Astrocyte of the spinal cord (primary cell): ENCODE measurements at places on chromosomes 16 and 17.

GRCh38 chr17:50966163-50966666 lies 100.1 kb upstream of the TOB1 start:
- peak; percentile 38 for DNase-seq

GRCh38 chr16:56347166-56347565 lies 78.2 kb downstream of the AMFR start:
- no peak for DNase-seq

DNA sequence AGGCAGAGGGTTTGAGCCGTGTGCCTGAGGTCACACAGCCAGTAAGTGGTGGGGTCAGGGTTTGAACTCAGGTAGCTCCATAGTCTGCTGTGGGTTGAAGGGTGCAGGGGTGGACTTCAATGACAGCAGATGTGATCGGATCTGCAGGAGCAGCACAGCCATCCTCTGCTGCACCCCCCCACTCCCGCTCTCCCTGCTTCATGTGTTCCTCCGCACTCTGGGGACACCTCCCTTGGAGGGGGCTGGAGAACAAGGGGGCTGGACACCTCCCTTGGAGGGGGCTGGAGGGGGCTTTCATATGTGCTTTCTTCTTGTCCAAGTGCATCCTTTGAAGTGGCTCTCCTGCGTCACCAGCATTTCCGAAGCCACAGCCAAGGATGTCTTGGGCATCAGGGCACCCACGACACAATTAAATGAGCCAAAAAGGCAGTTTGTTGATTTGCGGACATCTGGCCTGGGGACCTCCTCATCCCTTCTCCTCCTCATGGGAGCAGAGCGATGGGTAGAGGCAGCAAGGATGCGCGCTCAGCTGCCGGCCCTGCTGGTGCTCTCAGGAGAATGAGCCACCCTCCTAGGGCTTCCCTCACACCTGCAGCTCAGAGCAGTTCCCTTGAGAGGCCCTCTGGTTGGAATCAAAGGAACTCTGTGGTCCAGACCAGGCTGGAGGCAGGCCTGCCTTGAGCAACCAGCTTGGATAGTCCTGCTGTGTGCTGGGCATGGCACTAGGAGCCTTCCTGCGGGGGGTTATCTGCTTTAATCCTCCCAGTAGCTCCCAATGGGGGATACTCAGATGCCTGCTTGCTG lies 26.2 kb downstream of the WSCD1 start:
- no peak for DNase-seq

DNA sequence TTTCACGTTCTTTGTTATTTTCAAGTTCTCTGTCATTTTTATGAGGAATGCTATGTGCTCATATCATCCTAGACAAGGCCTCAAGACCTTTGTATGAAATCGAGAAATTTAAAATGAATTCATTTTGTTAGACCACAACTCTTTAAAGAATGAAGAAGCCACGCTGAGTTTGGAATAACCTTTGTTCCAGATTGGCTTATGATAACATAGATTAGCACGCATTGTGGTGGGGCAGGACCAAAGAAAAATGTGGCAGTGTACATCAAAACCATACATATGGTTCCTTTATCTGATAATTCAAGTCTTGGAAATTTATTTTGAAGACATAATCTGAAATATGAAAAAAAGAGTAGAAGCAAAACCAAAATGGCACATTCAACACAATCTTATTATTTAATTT lies 2.2 kb downstream of the HSD17B2 start:
- no peak for DNase-seq

DNA sequence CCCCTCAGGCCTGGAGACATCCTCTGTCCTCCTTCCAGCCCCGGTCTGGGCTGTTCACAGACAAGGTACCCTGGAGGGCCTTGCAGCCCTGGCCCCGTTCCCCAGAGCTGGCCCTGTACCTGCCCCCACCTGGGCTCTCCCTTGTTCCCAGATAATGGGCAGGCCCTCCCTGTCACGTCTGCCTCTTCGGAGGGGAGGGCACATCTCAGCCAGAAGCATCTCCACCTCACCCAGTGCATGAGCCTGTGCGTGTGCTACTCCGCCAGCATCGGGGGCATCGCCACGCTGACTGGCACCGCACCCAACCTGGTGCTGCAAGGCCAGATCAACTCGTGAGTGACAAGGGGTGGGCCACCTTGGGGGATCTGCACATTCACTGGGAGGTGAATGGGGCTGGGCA lies 14.9 kb upstream of the FOXN1 start:
- no peak for DNase-seq

DNA sequence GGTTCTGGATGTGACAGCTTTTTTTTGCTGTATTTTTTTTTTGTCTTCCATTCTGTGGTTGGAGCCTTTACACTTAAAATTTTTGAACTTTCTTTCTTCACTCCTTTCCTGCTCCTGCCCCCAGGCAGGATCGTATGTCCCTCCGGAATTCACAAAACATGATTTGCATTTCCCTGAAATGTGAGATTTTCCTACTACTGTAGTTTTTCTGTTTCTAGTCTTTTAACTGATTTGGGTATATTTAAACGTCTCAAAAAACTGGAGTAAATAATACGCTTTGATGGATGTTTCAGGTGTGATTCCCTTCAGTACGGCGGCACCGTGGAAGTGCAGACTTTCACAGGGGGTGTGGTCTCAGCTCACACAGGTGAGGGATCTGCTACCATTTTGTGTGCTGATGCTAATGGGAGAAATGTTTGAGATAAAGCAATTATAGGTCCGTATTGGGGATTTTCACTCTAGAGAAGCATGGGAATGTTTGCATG lies 686 bp downstream of the SRCAP start:
- no peak for DNase-seq

DNA sequence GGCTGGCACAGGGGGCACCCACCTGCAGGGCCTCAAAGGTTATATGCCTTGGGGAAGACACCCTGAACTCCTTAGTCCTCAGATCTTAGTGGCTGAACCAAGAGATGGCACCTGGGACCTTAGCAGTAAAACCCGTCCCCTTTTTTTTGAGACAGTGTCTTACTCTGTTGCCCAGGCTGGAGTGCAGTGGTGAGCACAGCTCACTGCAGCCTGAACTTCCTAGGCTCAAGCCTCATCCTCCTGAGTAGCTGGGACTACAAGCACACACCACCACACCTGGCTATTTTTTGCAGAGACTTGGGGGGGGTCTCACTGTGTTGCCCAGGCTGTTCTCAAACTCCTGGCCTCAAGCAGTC lies 237.2 kb downstream of the MRTFB start:
- no peak for DNase-seq

GRCh38 chr16:85931596-85932402 lies 32.8 kb downstream of the IRF8 start:
- no peak for DNase-seq

GRCh38 chr16:66523861-66524354 lies 26.0 kb downstream of the TK2 start:
- DNase-seq = no peak

GRCh38 chr17:41415411-41415810 lies 9.0 kb downstream of the KRT37 start:
- no peak for DNase-seq

GRCh38 chr16:20300312-20301097 lies 26.8 kb downstream of the GP2 start:
- DNase-seq = peak; percentile 8

DNA sequence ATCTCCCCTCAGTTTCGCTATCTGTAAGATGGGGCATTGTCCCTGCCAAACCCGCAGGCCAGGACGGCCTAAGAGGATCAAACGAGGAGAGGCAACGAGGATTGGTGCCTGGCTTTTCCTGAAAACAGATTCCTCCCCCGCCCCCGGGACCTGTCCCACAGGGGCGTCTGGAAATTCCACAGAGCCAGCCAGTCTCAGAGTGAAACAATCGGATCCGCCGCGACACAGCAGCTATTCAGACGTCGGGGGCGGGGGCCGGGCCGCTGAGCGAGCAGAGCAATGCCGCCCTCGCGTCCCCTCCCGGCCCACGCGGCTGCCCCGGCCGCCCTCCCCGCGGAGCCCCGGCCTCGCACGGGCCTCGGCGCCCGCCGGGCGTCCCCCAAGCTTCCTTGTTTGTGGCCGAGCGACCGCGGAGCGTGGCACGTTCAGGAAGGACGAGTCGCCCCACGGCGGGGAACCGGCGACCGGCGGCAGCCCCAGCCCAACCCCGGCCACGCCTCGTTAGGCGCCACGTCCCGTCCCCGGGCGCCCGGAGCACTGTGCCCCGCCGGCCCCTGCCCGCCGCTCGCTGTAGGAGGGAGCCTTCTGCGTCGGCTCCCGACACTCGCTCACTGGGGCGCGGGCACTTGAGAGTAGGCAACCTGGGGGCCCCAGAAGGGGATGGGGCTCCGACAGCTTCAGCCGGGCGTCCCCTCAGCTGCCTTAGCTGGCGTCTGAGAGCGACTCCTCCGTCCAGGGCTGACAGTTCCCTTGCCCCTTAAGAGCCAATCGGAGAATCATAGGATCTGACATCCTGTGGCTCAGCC lies 29.6 kb upstream of the PHOSPHO1 start:
- DNase-seq = peak; percentile 81

- no peak for DNase-seq
Observed at GRCh38 chr16:17238285-17239028, 232.3 kb downstream of the XYLT1 start.

- no peak for DNase-seq
Observed at GRCh38 chr17:68260051-68260762, 12.4 kb downstream of the AMZ2 start.

DNA sequence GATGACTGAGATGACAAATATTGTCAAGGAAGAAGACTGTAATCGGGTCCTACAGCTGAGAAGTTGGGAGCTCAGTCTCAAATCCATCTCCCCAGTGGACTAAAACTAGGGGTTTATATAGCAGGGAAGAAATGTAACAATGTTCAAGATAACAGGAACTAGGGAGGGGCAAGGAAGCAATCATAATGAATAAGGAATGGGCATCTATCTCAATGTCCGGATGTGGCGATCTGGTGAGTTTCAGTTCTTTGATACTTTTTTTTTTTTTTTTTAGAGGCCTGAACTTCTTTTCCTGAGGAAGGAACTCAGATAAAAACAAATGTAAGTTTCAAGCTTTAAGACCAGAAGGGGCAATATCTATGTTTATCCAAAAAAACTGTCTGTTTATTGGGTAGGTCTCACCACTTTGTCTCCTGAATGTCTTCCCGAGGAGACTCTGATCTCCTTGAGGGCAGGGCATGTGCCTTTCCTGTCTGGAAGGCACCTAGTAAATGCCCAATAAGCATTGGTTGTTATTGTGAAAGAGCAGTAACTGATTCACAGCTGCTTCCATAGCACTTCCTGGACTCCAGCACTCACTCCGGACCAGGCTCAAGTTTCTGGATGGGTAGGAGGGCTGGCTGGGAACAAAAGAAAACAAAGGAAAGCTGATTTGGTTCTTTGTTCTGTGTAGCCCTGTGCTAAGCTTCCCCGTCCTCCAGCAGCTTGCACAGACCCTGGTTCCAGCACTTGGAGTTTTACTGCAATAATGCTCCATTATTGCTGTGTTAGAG lies 51.9 kb downstream of the MEOX1 start:
- DNase-seq = no peak

DNA sequence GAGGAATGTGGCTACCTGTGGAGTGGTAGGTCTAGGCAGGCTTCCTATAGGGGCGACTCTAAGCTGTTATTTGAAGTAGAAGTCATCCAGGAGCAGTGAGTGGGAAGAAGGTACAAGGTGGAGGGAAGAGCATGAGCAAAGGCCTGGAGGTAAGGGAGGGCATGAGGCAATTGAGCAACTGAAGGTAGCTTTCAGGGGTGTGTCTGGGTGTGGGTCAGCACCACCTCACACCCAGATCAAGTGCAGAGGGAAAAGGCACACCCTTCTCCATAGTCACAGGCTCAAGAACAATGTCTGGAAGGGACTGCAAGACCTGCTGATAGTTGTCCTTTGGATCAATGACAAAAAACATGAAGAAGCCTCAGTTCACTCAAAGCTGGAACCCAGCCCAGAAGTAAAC lies 46.5 kb upstream of the IRX6 start:
- no peak for DNase-seq

DNA sequence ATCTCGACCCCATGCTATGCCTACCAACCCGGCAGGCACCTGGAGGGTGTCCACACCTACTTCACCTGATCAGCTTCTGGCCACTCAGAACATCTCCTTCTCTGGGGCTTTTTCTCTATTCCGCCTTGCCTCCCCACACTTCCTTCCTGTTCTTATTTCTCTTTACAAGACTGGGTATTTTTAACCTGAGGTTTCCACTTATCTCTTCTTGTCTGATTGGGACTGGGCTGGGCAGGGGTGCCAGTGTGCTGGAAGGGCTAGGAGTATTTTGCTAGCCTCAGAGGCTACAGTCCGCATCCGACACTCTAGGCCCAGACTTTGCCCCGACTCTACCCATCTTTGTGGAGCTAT lies 26.2 kb upstream of the ZNF652 start:
- no peak for DNase-seq

- no peak for DNase-seq
Observed at GRCh38 chr16:75584108-75584507, 17.9 kb downstream of the GABARAPL2 start.

GRCh38 chr17:83138820-83139219 lies 59.4 kb downstream of the METRNL start:
- DNase-seq = no peak

DNA sequence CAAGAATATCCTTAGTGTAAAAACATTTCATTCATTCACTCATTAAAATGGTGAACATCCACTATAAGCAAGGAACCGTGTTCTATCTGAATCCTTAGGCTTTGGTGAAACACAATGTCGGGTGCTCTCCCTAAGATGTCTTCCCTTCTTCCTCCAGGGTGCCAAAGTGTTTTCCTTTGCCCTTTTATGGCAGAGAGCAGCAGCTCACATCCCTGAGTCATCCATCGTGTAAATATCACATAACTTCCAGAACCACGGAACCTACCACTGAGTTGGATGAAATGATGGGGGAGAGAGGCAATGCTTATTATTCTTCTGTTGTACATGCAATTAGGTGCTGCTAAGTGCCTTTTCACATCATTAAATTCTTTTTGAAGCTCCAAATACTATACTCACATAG lies 50.2 kb downstream of the DNAH3 start:
- peak; percentile 89 for DNase-seq

DNA sequence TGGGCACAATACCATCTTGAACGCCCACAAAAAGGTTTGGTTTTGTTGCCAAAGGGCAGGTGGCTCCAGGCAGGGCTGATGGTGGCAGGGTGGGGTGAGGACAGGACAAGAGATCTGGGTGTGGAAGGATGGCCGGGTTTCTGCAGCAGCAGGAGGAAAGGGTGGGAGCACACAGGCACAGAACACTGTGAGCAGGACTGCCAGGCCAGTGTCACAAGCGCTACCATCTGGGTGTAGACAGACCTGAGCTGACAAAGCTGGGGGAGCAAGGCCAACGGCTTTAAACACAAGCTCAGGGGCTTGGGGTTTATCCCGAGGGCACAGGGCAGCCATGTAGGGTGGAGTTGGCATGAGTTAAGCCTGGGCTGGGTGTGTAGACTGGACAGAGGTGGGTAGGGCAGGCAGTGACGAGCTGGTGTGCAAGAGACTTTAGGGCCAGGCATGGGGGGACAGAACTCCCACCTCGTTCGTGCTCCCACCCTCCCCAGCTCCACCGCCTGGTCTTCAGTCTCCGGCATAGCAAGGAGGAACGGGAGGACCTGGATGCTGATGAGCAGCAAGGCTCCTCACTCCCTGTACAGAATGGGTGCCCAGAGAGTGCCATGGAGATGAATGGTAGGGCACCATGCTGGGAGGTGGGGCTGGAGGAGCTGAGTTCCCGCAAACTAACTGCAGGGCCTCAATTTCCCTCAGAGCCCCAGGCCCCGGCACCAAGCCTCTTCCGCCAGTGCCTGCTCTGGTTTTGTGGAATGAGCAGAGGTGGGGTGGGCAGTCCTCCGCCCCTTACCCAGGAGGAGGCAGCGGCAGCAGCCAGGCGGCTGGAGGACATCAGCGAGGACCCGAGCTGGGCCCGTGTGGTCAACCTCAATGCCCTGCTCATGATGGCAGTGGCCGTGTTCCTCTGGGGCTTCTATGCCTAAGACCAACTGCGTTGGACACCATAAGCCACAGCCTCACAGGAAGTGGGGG lies 7.0 kb downstream of the SLC5A2 start:
- DNase-seq = no peak
